Activated CD4-positive, alpha-beta T cell treated with anti-CD3 and anti-CD28 coated beads for 48 hours (primary cell): ENCODE measurements at places on chromosomes 11 and 22.

- DNase-seq, result no peak
These were observed 9.8 kb downstream of the MS4A18 start for GRCh38 chr11:60734279-60734678.

DNA sequence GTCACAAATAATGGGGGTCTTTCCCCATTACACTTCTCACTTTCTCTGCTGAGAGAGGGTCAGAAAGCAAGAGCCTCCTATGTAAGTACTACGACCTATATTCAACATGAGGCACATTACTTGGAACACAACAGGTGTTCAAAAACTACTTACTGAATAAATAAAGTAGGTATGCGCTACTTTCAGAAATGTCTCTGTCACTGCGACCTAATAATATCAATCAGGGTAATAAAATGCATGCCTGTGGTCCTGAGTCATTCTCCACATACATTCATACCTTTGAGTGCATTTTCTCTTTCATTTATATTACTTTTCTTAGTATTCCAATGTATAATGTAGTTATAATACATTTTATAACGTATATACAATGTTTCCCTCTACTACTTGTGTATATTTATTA lies 838.9 kb downstream of the DLG2 start:
- DNase-seq, result no peak

- DNase-seq, result no peak
These were observed 19.2 kb upstream of the PGM2L1 start for GRCh38 chr11:74417379-74417804.

GRCh38 chr11:27497284-27497866 lies 9.2 kb downstream of the LIN7C start:
- DNase-seq, result no peak

DNA sequence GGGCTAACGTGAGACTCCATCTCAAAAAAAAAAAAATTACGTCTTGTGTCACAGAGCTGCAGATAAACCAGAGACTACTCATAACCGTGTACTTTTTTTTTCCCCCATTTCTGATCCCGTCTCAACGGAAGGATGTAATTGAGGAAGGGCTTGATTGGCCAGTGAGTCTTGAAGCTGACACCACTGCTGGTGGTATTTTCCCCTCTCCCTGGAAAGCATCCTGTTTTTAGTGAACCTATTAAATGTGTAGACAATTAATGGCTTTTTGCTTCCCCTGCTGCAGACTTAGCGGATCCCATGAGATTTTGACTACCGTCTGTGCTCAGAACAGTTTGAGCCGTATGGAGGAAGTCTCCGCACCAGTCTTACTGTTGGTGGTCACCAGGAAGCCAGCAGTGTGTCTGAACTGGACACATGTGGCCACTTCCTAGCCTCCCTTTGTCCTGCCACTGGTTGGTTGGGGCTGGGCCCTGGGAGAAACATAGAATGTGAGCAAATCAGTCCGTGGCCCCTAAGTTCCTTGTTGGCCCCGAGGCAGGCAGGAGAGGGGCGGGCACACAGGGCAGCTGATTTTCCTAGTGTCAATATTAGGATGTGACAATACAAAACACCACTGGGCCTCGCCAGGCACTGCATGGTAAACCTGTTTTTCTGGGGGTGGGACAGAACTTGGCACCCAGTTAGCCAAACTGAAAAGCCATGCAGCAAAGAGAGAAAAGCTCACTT lies 3.1 kb downstream of the BIK start:
- DNase-seq, result no peak

GRCh38 chr11:65125197-65126056 lies 3.3 kb downstream of the MRPL49 start:
- DNase-seq, result no peak

DNA sequence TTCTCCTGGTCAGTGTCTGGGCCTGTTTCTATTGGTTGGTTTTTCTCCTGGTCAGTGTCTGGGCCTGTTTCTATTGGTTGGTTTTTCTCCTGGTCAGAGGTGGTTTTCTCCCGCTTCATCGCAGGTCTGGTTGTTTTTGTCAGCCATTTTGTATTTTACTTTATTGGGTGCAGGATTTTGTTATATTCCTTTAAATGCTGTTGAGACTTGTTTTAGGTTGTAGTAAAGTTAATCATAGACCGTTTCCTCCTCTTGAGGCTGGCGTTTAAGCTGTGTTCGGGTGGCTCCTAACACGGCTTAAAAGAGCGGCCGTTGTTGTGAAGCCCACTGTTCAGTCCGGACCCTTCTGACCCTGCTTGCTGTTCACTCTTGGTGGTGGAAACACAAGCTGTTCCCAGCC lies 26.2 kb downstream of the ZBED4 start:
- no peak for DNase-seq

- no peak for DNase-seq
These were observed 43.7 kb downstream of the OR8B12 start for GRCh38 chr11:124499711-124500110.

DNA sequence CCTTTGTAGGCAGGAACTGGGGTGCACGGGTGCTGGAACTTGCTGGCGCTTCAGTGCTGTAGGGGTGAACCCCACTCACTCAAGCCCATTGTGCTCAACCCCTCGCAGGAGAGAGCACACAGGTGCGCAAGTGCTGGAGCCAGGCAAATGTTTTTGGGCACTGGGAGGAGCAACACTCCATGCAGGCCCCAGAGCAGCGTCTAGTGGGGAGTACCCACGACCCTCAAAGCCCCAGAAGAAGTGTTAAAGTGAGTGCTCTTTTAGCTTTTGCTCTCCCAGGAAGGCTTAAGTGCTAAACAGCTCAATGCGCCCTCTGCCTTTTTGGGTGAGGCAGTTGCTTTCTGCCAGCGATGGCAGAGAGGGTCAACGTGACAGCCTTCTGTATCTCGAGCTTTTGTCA lies 282.2 kb upstream of the ARHGAP42 start:
- DNase-seq, result no peak

DNA sequence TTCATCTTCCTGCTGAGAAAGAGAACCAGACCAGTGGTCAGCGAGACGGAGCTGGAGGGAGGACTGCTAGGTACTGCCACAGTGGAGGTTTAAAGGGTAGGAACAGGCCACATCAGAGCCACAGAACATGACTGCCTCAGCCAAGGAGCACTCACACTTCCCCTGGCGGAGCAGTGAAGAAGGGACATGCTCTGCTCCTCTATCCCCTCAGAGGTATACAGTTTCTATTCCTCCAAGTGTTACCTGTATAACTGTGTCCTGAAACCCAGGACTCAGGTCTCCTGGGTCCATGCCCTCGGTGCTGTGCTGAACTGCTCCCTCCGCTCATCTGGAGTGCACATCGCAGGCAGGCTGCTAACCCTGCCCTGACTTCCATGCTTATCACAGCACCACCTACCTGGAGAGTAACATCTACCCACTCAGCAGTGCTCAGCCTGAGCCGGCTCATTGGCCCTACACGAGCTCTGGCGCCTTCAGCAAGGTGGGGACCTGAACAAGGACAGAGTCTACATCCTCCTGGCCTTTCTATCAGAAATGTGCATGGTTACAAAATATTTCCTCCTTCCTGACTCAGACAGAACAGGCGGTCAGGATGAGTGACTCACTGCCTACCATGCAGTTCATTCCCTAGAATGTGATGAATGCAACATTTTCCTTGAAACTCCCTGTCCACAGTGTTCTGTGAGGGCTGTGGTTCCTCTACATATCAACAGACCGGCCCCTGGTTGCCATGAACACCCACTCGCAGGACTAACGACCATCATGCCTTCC lies 52.9 kb downstream of the C11orf58 start:
- no peak for DNase-seq

DNA sequence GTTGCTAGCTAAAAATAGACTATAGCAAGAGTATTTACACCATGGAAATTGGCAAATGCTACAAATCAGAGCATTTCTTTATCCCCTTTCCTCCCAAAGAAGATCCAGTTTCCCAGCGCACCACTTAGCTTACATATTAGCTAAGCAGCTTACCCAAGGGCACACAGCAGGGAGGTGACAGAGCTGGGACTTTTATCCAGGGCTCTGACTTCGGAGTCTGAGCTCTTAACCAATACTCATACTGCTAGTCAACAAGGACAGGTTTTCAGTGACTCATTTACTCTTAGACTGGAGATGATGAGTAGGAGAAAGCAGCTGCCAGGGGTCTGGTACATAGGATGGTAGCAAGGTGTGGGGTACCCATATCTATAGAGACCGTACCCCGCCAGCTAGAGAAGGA lies 38.4 kb downstream of the NAV2 start:
- DNase-seq, result no peak

- no peak for DNase-seq
These were observed 9.6 kb downstream of the OR52N2 start for GRCh38 chr11:5818245-5818886.

DNA sequence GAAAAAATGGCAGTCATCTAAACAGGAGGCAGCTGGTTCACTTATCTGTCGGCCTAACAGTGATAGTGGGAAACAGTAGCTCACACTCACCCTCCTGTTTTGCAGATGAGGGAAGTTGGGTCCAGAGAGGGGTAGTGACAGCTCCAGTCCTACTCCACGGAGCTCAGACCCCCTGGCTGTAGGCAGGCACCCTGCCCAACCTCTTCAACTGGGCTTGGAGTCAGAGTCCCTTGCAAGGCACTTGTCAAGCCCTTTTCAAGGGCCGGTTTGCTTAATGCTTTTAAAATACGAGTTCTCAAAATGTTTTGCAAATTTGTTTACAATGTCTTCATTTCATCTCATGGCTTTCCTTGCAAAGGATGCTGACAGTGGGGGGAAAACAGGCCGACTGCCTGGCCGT lies 75.1 kb downstream of the BMAL1 start:
- DNase-seq, result no peak

DNA sequence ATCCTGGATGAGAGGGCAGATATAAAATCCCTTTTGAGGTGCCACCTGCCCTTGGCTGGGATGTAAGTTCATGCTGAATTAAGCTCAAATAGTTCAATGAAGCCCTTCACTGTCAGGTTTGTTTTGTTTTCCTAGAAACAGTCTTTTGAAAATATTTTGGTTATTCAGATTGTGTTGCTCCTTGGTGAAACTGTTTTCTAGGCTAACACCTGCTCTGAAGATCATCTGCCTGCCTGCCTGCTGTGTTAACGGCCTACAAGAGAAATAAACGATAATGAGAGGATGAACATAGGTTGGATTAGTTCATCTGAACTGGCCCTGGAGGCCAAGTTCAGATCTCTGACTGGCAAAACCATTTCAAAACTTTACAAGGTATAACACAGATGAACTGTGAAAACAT lies 67.4 kb downstream of the ZBTB44 start:
- no peak for DNase-seq

DNA sequence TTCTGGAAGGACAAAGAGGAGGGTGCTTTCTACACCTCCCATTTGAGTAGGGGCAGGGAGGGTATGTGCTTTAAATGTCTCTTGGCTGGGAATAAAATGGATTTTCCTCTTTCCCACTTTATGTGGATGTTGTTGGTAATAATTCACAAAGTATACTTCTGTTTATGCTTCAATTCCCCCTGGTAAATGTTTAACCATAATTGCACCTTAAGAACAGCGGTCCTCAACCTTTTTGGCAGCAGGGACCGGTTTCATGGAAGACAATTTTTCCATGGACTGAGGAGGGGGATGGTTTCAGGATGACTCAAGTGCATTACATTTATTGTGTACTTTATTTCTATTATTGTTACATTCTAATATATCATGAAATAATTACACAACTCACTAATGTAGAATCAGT lies 4.0 kb upstream of the TP53AIP1 start:
- no peak for DNase-seq

DNA sequence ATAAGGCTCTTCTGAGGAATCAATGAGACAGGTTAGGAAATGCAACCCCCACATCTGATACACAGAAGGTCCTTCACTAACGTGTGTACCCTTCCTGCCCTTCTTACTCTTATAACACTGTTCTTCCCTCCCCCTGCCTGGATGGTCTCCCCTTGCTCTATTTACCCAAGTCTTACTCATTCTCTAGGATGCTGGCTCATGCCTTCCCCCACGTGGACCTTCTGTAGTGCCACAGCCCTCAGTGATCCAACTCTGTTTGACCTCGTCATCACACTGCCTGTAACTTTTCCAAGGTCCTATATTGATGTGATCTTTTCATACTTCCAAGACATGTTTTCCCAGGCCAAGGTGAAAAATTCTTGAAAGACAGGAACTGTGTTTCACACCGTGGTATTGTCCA lies 79.8 kb downstream of the C11orf58 start:
- DNase-seq, result no peak

DNA sequence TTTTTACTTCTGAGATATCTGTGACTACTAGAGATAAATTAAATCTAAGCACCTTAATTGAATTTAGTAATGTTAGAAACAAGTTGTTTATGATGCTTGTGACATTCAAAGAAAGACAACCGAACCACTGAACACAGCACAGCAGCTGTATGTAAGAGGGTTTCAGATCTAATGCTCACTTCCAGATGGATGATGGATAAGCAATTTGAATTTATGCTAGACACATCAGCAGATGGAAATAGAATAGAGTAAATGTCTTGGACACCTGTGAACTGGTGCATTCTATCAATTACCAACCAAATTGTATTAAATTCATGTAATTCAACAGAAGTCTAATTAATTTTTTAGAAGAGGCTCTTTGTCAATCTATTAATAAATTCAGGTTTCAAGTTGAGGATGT lies 306.3 kb downstream of the CNTN5 start:
- no peak for DNase-seq
